Hematopoietic multipotent progenitor cell treated with erythropoietin and hydrocortisone succinate and interleukin-3 and kit ligand, for 8 days (in vitro differentiated cells): ENCODE measurements at places on chromosomes 6 and 20.

- DNase-seq, result peak; percentile 10
These were observed 89.3 kb downstream of the JPH2 start for GRCh38 chr20:44097521-44098255.

GRCh38 chr6:87151471-87151780, 3.9 kb upstream of the ZNF292 start:
- no peak for DNase-seq

GRCh38 chr6:54987633-54988290, 141.2 kb downstream of the FAM83B start:
- DNase-seq, result no peak

DNA sequence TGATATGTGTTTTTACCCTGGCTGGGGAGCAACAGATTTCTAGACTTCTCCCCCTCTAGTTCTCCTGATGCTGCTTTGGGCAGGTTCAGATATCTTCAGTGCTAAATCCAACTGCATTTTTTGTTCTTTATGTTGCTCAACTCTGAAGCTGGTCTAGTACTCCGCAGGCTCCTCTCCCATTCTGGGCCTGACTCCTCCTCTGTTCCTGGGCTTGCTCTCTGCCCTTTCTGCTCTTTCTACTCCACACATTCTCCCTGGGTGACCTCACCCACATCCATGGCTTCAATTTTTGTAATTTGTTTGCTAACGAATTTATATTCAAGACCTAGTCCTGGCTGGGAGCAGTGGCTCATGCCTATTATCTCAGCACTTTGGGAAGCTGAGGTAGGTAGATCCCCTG, 6.4 kb downstream of the FYN start:
- no peak for DNase-seq

DNA sequence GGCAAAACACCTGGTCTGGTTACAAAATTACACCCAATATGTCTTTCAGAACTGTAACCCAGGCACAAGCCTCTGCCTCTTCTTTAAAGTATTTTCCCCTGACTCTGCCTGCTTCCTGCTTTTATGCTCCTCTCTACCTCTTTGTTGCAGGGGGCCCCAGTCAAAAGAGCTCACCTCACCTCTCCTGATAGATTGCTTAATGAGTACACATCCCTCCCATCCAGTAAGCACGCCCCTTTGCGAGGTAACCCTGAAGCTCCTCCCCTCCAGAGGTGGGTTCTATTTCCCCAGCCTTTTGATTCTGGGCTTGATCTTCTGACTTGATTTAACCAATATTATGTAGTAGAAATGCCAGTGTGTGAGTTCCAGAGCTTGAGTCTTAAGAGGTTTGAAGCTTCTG, 56.6 kb upstream of the EYA2 start:
- no peak for DNase-seq

- no peak for DNase-seq
These were observed 35.7 kb downstream of the CNBD2 start for GRCh38 chr20:36004045-36004444.

- no peak for DNase-seq
These were observed 22.7 kb downstream of the TAB2 start for GRCh38 chr6:149340200-149340599.

GRCh38 chr20:57432862-57433491, 41.8 kb downstream of the RBM38 start:
- DNase-seq, result peak; percentile 71

DNA sequence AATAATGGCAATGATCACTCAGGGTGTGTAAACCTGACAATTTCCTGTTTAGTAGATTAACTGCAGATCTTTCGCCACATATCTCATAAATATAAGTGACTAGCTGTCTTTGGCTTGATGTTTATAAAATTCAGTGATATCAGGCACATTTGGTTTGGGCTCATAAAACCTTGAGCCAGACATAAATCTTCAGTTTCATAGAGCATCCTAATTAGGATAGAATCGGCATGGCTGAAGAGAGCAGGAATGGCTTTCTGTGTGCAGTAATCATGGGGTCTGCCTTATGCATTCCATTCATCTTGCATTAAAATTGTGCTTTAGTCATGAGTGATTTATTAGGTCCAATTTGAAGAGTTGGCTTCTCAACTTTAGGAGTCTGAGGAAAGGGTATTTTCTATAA, 27.2 kb downstream of the AIG1 start:
- no peak for DNase-seq

- DNase-seq, result peak; percentile 77
These were observed 97.7 kb downstream of the KCNB1 start for GRCh38 chr20:49384437-49385434.

- no peak for DNase-seq
These were observed 362.5 kb downstream of the FARS2 start for GRCh38 chr6:5623769-5624168.

GRCh38 chr20:42100137-42100704, 482.0 kb upstream of the CHD6 start:
- DNase-seq, result no peak

- DNase-seq, result peak; percentile 3
These were observed 37.2 kb downstream of the SLC22A2 start for GRCh38 chr6:160221423-160221822.

- DNase-seq, result no peak
These were observed 67.6 kb downstream of the BLOC1S5 start for GRCh38 chr6:7996538-7997111.

GRCh38 chr20:61846074-61846473, 219.6 kb downstream of the TAF4 start:
- no peak for DNase-seq

DNA sequence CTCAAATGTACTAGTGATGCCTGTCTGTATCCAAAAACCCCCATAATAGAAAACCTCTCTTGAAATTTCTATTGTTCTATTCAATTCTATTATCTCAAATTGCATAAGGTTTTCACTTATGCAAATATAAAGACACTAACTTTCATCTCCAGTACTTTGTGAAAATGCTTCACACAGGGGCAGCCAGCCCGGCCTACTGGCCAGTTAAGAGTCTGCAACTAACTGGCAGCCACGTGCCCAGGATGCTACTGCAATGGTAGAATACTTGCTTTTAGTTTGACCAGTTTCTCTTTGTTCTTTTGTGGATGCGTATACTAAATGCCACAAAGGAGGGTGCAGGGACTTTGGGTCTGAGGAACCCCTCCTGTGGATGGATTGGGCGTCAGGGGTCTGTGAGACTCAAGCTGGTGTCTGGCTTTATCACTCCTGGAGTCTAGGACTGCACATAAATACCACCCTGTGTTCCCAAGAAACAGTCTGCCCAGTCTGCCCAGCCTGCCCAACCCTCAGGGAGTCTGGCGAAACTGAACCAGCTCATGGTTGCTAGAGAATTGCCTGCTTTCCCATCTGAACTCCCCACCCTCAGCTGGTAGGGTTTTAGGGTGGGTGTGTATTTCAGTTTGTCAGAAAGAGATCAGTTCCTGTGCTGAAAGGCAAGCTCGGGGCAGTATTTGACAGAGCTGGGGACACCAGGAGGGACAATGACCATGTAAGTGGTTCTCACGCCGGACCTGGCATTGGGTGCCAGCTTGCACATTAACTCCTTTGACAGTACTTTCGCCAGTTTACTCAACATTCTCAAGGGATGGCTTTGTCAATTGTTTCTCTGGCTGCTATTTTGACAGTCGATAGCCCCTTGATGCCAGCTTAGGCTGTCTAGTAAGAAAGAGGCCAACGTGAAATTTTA, 558.2 kb upstream of the JAG1 start:
- no peak for DNase-seq

DNA sequence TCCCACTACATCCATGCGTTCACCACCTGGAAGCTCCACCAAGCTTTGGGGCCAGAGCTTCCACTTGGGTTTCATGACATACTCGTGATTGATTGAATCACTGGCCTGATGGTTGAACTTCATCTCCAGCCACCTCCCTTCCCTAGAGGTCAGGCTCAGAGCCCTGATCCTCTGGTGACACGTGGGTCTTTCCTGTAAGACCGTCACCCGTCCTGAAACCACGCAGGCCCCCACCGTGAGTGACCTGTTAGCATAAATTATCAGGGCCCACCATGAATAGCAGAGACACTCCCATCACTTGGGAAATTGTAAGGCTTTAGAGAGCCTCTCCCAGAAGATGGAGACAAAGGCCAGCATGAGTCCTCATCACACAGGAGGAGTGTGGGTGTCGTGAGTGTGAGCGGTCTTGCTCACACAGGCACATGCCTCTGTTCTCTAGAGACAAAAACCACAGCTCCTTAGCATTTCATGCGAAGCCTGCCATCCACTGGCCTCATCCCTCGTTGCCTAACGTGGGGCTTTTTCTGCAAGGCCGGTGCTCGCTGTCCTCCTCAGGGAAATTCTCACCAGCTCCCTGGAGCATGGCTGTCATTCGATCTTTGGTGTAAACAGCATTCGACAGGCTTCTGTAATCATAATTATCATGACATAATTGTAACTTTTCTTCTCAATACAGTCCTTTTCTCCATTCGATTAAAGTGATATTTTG, 65.1 kb upstream of the DUSP22 start:
- no peak for DNase-seq

DNA sequence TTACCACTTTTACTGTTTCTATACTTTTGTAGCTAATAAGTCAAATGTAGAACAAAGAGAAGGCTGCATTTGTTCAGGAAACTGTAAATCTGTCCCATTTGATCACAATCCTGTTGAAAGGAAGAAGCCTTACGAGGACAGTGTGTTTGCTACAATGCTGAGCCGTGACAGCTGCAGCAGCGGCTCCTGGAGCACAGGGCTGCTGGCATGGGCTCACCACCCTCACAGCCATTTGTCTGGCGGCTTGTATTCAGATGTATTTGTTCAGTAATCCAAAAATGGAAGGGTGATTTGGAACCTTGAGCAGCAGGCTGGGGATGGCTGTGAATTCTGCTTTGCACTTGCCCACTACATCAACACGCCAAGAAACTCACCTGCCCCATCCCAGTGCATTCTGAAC, 5.7 kb downstream of the TUBB2A start:
- no peak for DNase-seq

DNA sequence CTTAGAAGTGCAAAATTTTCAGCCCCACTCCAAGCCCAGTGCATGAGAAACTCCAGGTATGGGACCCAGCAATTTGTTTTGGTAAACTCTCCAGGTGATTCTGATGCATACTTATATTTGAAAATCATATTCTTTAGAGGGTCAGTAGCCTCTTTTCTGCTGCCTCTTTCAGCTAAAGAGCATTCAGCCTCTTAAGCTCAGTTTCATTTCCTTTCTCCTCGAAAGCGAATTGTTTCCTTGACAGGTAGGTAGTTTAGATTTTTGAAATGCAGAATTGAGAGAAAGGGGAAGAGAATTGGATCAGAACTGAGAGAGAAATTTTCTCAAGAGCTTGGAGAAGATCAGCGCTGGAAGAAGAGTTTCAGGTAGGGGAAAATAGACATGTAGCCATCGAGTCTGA, 995.8 kb upstream of the FLRT3 start:
- DNase-seq, result no peak

- no peak for DNase-seq
These were observed 24.3 kb downstream of the EPB41L2 start for GRCh38 chr6:131038597-131039344.

- DNase-seq, result no peak
These were observed 238.1 kb upstream of the TAB2 start for GRCh38 chr6:149079456-149079855.

GRCh38 chr6:30612213-30612612, 4.8 kb downstream of the PPP1R10 start:
- DNase-seq, result peak; percentile 65

DNA sequence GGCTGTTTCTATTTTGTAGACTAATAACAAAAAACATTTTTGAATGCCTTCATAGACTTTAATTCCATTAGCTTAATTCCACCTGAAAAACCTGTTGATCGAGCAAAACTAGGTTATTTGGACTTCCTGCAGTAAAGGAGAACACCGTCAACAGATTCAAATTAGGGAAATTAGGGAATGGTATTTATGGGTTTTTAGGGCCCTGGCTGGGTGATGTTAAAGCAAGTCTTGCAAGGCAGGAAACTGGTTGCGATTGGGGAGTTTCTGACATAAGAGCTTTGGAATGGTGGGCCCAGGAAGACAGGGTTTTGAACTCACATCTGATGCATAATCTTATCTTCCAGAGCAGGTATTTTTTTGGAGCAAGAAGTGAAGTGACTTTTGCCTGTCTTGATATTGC, 40.1 kb upstream of the TFAP2C start:
- DNase-seq, result no peak

GRCh38 chr6:147970970-147971369, 371.7 kb upstream of the SASH1 start:
- DNase-seq, result peak; percentile 10

DNA sequence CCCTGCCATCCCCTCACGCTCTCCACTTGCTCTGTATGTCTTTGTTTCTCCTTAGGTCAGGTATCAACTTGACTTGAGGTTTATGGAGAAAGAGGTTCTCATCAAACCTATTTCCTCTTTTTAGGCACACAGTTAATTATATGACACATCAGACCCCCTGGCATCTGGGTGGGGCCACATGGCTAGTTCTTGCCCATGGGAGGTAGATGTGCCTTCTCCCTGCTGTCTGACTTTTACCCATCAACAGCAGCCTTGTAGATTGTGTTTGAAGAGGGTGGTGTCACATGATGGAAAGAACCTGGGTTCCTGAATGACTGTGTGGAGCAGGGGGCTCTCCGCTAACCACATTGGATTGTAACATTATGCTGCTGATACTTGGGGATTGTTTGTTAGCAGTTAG, 7.2 kb upstream of the UQCC2 start:
- no peak for DNase-seq

GRCh38 chr6:36246506-36247268, 23.2 kb upstream of the PNPLA1 start:
- no peak for DNase-seq

GRCh38 chr20:14148042-14148441, 152.7 kb downstream of the MACROD2 start:
- DNase-seq, result no peak

- no peak for DNase-seq
These were observed 223.1 kb upstream of the PRDM1 start for GRCh38 chr6:105862936-105863607.

GRCh38 chr6:119078376-119079282, at the start of gene FAM184A:
Gene FAM184A, minus strand, starts transcription at chr6:119078664. Its CDS starts 365 bp downstream, at chr6:119078299.
- peak; percentile 47 for DNase-seq

DNA sequence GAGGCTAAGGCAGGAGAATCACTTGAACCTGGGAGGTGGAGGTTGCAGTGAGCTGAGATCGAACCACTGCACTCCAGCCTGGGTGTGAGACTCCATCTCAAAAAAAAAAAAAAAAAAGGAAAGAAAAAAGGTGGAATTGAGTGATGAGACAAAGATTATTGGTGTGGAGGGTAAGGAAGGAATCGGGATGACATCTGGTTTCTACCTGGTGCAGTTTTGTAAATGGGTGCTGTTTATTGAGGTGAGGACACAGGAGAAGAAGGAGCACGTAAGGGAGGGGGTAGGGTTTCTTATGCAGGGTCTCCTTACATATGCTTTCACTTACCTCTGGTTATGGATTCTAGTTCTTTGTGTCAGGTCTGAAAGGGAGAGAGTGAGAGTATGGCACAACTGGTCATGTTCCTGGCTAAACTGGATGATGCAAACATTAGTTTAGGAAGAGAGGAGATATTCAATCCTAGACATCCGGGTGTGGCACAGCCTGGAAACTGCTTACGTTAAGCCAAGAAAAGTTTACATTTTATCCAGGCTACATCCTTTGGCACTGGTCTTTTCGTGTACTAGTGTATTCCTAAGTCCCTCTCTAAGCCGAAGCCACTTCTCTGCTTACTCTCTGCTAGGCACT, 5.4 kb downstream of the RALY start:
- DNase-seq, result no peak
